ENCODE measurements at places on chromosomes 1 and 21.

GRCh38 chr1:85258536-85259117 lies 835 bp downstream of the C1orf52 start:
- DNase-seq: no peak

DNA sequence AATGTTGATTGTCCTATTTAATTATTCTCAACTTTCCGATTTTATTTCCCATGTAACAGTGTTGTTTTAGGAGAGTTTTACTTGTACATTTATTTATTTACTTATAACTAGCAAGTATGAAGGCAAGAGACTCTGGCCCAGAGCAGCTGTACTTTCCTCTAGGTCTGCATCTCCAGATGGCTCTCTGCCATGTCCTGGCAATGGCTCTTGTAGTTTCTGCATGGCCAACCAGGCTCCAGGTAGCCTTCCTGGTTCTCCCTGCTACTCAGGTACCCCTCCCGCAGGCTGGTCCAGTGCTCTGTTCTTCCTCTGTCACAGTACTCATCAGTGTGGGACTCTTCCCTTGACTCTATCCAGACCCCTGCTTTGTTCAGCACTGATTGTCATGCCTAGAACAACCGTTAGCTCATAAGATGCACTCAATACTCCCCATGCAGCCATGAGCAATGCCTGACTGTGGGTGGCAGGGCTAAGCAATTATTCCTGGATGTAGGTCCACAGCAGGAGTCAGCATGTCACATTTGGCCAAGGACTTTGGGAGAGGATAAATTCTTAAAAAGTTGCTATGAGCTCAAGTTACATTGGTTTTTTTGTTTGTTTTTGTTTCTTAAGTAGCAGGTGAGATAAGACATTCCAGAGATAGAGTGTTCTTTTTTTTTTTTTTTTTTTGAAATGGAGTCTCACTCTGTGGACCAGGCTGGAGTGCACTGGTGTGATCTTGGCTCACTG lies 10.9 kb upstream of the IL20 start:
- DNase-seq: no peak

DNA sequence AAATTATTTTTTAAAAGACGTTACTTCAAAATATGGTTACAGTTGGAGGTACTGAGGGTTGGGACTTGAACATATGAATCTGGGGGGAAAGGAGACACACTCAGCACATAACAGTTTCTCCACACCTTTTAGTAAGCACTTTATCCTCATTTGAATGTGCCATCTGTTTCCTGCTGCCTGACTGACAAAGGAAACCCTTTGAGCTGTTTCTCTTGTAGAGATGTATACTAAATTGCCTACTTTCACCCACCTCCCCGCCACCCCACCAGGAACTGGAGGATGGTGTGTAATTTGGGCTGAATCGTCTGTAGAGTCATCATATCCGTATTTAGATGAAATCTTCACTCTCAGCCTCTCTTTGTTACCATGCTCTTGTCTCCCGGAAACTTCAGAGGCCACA lies 108.1 kb downstream of the KAZN start:
- no peak for DNase-seq

GRCh38 chr1:115057661-115058254 lies 28.1 kb downstream of the TSHB start:
- no peak for DNase-seq

DNA sequence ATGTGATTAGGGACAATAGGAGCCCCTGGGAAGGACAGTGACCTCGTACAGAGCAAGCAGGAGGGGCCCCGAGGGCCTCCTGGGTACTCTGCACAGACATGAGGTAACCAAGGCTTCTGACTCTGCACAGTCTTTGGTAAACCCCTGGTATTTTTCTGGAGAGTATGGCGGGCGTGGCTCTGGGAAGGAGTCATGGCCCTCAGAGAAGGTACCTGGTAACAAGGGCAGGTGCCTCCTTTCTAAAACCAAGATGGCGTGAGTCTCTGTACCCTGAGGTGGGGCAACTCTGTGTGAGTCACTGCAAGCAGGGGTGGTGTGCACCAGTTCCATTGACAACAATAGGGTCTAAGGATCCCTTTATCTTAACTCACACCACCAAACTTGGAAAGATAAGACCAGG lies 39.9 kb upstream of the SLC19A1 start:
- no peak for DNase-seq

GRCh38 chr1:46173361-46173856 lies 1.5 kb upstream of the TSPAN1 start:
- DNase-seq: no peak

DNA sequence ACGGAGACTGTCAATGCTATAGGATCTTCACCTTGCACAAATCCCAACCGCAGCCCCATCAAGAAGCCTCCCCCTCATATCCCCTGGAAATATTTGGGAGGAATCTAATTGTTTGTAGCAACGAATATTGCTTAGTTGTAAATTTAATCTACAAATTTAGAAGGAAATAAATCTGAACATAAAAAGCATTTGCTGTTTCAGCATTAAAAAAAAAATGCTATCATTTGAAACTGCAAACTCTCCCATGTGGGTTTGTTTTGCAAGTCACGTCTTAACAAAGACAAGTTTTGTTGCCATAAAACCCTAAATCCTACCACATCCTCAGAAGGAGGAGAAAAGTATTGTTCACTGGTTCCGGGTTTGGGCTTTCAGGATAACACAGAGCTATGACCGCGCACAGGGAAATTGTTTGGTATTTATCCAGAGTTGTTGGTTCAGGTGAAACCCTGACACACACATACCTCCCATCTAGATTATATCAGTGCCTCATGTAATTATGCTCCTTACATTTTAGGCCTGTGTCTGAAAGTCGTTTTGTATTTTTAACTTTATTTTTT lies 279.6 kb downstream of the TM2D1 start:
- no peak for DNase-seq

DNA sequence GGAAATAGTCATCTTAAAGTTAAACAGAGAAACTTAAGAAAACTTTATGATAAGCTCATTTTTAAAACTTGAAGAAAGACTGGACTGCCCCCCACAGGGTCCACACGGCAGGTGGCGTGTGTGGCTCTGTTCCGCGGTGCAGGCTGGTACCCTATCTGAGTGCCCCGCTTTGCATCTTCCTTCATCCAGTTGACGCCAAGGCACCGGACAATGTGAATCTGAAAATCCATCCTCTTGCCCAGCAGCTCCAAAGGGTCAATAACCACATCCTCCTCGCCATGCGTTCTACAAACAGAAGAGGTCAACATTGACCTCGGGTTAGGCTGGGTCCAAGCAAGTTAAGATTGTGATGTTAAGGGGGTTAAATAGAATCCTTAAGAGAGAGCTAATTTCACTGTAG lies 54.5 kb downstream of the SCCPDH start:
- DNase-seq: no peak

- no peak for DNase-seq
Observed at GRCh38 chr21:42171091-42172053, 47.6 kb upstream of the ABCG1 start.

DNA sequence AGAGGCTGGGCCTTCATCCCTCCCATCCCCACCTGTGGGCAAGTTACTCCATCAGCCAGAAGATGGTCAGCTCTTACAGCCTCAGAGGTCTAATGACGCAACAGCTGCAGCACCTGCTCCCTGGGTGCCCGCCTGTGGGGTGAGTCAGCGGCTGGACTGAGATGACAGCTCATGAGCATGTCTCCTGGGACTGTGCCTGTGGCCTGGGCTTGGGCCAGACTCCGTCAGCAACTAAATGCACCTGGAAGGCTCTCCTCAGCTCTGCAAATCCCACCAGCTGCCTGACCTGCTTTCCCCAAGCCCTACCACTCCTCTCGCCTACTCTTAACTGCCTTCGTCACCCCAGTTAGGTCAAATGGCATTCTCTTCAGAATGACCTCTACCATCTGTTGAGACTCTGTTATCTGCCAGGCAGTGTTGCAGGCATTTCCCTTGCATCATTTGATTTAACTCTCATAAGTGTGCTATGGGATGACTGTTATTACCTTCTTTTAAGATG lies 47.7 kb downstream of the ETS2 start:
- no peak for DNase-seq

DNA sequence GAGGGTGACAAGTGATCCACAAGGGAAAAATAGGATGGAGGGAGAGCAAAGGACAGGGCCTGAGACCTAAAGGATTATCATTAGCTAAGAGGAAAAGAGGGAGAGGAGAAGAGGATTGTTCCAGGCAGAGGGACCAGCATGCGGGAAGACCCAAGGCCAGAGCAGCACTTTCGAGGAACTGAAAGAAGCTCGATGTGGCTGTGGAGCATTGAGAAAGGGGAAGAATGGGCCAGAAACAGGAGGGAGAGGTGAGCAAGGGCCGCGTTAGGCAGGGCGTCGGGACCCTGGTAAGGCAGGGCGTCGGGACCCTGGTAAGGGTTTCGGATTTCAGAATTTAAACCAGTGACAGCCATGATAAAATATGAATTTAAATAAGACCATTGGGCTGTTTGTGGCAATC lies 22.8 kb upstream of the CSF1 start:
- DNase-seq: no peak

GRCh38 chr1:113657126-113657525 lies 102.2 kb downstream of the PHTF1 start:
- no peak for DNase-seq

GRCh38 chr21:41914358-41914757 lies 35.2 kb upstream of the PRDM15 start:
- no peak for DNase-seq

DNA sequence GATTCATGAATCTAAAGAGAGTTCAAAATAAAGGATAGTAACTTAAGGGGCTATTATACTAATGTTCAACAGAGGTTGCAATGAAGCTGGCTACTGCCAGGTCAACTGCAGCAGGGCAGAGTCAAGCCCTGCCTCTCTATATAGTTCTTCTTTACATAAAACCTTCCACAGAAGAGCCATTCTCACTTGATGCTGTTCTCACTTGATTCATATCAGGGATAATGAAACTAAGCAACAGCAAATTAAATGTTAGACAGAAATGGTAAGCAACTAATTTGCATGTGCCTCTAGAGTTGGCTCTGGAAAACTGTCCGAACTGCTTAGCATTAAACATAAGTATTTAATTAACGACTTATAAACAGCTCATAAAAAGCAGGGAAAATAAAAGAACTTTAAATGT lies 17.4 kb downstream of the CCSAP start:
- DNase-seq: no peak

DNA sequence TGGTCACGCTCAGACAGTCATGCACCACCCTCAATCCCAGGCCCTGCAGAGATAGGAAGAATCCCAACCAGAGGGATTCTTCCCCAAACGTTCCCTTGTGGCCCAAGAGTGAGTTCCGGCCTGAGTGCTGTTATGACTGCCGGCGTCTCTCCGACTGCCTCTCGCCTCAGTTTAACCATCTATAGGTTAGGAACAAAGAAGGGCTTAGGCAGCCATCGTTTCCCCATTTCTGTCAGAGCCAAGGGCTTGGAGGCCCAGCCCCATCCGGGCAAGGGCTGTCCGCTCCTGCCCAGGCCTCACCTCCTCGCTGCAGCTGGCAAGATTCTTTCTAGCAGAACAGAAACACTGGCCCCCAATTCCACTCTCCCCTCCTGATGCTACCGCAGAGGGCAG lies 58.7 kb downstream of the STUM start:
- no peak for DNase-seq

- no peak for DNase-seq
Observed at GRCh38 chr1:175714350-175714749, 29.0 kb downstream of the TNR start.

GRCh38 chr1:156912310-156912709 lies 8.1 kb upstream of the LRRC71 start:
- DNase-seq: no peak

DNA sequence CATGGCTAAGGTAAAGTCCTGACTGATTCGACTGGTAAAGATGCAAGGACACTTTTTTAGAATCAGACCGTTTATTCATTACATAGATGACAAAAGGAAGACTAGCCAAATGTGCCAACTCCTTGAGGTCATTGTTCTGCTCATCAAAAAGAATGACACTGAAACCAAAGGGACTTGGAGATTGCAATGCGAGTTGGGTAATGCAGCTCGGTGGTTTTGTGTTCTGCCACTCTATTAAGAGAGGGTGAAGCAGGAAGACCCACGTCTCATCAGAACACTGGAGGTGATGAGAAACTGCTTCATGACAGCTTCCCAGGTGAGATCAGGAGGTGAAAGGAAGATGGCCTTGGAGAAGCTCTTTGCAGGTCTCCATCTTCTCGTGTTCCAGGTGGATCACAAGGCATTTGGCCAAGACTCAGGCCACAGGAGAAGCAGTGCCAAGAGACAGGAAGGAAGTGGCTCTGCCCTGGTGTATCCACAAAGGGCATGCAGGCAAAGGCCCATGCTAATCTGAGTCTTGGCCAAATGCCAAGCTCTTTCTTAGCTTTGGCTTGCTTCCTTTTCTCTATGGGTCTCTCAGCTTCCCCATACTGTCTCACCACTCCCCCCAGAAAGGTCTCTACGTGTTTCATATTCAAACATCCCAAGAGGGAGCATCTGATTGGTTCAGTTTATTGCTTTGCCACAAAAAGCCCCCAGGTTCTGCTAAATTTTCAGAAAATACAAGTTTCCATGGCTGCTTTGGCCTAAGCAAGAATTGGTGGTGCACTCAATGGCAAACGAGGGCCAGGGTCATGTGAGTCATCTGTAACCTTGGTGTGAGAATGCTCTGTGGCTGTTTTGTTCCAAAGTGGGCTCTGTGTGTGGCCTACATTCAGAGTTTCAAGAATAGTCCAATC lies 5.7 kb upstream of the CCT8 start:
- DNase-seq: no peak

DNA sequence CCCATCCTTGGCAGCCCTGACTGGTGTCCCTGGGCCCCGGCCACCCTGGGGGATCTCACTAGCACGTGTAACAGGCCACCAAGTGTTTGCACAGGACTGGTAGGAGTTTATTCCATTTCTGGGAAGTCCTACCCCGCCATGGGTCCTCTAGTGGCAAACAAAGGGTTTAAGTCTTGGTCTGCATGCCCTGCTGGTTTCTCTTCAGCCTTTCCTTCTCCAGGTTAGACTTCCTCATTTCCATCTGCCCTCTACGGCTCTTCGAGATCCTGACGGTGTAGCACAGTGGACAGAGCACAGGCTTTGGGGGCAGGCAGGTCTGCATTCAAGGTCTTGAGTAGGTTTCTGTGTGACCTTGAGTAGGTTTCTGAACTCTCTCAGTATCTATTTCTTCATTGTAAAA lies 2.8 kb downstream of the AGTRAP start:
- no peak for DNase-seq

- no peak for DNase-seq
Observed at GRCh38 chr1:229619614-229620013, 6.3 kb downstream of the TAF5L start.

GRCh38 chr1:226001963-226002666 lies 3.0 kb upstream of the SDE2 start:
- no peak for DNase-seq
